ENCODE measurements at places on chromosomes 6 and 20.

- no peak for DNase-seq
Observed at GRCh38 chr6:52647199-52647598, 23.7 kb upstream of the TMEM14A start.

- DNase-seq: no peak
Observed at GRCh38 chr20:50625986-50626677, 65.2 kb downstream of the RIPOR3 start.

DNA sequence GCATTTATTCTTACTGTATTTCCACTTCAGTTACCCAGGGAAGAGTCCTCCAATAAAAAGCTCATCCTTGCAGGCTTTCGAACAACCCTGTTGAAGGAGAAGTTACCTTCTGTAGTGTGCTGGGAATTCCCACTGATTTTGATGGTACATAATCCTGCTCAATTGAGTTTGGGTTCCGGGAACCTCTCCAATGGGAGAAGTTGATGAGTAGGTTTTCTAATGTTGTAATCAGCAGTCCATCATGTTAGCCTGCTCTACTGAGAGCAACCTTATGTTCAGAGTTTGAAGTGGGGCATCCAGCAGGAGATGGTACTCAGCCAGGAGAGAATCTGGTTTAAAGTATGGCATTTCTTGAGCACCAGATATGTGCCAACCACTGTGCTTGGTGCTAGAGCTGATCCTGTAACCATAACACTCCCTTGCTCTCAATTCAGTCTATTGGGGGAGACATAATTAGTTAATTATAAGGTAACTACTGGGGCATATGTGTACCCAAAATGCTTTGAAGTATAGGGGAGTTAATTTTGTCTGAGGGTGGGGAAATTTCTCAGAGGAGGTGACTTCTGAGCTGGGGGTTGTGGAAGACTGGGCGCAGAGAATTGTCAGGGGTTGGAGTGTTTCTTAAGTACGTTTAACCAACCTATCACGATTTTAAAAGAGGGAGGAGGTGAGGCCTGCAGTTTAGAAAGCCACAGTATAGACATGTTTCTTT, 2.1 kb downstream of the TOP1 start:
- no peak for DNase-seq

DNA sequence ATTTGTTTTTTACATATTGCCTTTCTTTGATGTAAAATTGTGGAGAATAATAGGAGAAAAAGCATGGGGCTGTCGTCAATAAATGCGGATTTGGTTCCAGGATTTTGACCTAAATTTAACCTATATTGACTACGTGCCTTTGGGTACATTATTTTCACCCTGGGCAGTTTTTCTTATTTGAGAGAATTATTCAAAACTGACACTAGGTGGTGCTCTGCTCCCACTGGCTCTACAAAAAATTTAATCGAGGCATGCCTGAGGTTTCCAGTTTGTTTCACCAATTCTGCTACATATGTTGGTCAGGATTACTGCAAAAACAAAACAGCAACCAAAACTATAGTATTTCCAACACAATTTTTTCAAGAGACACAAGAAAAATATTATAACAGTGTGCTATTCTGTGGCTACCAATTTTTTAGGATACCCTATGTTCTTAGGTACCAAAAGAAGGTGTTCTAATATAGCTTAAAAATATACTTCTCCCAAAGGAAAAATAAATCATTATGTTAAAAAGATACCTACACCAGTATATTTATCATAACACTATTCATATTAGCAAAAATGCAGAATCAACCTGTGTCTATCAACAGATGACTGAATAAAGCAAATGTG, 48.6 kb upstream of the FABP7 start:
- DNase-seq: no peak

DNA sequence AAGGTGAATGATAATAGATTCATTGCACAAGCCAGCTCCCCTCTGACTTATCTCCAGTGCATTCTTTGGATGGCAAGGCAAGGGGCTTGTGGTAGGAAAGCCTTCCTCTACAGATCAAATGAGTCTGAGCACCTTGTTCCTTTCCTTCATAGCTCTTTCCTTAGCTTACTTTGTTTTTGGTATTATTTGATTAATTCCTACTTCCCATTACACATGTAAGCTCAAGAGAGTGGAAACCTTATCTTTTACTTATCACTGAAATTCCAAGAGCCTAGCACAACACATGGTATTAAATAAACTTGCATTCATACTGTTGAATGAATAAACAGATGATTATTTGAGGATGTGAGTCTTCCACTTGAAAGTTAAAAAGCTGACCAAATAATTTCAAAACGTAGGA, 41.7 kb downstream of the FRK start:
- DNase-seq: no peak

GRCh38 chr6:155162682-155163081, 101.1 kb upstream of the CLDN20 start:
- no peak for DNase-seq

GRCh38 chr6:28311139-28311823, 24.7 kb downstream of the ZSCAN31 start:
- DNase-seq: no peak

DNA sequence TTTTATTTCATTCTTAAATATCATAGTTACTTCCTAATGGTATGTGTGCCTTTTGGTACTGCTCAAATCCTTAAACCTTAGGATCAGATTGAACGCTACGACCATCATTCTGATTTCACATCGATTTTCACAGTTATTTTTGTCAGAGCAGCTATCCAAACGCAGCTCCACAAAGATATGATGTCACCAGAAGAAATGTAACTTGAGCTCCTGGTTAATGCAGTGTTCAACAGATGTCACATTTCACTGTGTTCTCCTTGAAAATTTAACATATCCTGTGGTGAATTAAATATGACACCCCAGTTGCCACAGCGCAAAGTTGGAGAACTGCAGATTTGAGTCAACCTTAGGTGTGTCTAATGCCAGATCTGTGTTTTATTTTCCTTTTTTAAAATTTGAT, 81.4 kb downstream of the CTNNBL1 start:
- DNase-seq: no peak

- no peak for DNase-seq
Observed at GRCh38 chr6:93420163-93420795, 920 bp upstream of the EPHA7 start.

GRCh38 chr6:160030103-160030502, 61.2 kb downstream of the IGF2R start:
- no peak for DNase-seq

DNA sequence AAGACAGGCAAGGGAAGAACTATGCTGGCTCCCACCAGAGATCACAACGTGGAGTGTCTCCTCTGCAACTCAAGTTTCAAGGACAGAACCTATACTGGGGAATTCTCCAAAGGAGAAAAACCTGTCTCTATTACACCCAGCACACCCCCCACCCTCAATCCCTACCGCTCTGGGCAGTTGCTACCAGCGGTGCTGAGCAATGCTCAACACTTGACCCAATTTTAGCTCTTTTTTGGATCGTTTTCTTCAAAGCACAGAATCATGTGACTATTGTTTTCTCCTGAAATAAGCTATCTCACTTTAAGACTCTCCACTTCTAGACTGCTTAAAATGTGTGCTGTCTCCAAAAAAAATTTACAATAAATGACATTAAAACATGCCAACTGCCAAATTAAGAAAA, 23.3 kb downstream of the MAP7 start:
- DNase-seq: no peak

GRCh38 chr6:13071550-13072345, 256.6 kb downstream of the TBC1D7 start:
- DNase-seq: no peak

DNA sequence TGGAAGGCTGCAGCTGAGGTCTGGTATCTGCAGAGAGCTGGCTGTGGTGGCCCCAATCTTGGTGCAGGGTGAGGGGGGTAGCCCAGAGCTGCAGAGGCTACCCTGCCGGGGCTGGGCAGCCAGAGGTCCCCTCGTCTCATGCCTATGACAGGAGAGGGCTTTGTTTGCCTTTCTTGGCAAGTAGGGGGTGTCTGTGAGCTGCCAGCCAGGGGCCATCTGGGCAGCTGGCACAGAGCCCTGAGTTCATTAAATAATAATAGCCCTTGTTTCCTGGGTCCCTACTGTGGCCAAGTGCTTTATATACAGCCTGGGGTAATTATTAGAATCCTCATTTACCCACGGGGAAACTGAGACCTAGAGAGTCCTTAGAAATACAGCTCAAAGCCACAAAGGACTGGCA, 66.6 kb downstream of the EZR start:
- no peak for DNase-seq

DNA sequence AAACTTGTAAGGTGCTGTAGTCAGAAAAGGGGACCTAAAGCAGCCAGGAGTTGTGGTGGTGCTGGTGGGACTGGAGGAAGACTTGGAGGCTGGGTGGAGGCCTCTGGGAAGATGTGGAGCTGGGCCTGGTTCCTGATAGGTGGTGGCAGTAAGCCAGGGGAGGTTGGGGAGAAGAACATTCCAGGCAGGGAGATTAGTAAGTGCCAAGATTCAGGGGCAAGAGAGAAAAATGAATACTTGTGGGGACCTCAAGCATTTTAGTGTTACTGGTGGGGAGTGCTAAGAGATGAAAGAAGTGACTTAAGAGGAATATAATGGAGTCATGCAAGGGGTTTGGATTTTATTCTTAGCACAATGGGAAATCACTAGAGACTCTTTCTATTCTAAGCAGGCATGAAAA, 79.0 kb upstream of the B3GAT2 start:
- no peak for DNase-seq

GRCh38 chr6:75563032-75563431, 38.6 kb upstream of the SENP6 start:
- no peak for DNase-seq

DNA sequence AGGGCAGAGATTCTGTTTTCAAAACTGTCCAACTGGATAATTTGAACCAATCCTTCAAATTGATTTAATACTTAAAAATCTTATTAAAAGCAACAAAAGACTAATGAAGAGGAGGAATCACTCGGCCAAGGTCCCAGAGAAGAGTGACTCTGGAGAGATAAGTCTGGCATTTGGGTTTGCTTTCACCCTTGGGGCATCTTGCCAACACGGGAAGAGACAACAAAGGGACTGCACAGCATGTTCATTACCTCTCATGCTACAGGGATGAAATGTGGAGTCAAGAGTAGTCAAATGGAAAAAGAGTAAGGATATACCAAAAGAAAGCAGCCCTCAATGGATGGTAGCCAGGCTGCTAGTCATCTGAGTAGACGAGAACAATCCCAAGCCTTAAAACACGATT, 68.2 kb downstream of the KHDRBS2 start:
- DNase-seq: no peak

- no peak for DNase-seq
Observed at GRCh38 chr20:31851240-31851955, 6.0 kb upstream of the FOXS1 start.

GRCh38 chr20:1877609-1878200, 17.5 kb upstream of the SIRPA start:
- no peak for DNase-seq

- no peak for DNase-seq
Observed at GRCh38 chr6:134185277-134185676, 132.6 kb downstream of the SGK1 start.

GRCh38 chr20:63966944-63967322, 2.8 kb downstream of the ZNF512B start:
- DNase-seq: no peak

DNA sequence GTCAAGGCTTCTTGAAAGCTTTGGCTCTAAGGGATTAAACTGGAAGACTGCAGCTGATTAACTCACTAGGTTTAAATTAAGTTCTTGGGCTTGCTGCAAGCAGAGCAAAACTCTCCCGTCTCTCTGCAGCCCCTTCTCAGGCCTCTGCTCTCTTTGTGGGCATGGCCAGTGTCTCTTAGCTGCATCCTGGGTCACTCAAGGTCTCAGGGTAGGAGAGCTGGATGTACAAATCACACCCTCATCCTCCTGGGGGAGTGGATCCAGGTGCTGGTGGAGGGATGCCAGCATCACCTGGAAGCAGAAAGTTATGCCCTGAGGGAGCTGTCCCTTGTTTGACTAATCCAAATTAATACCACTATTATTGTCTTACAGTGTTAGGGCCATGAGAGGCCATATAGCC, 35.8 kb downstream of the GCM1 start:
- DNase-seq: no peak

- no peak for DNase-seq
Observed at GRCh38 chr20:13298692-13299373, 77.8 kb downstream of the ISM1 start.

- no peak for DNase-seq
Observed at GRCh38 chr6:139655783-139656705, 281.6 kb upstream of the CITED2 start.

- no peak for DNase-seq
Observed at GRCh38 chr6:15331143-15331542, 85.3 kb downstream of the JARID2 start.

Data from activated effector memory CD4-positive, alpha-beta T cell treated with Interleukin-2 at 50 U/mL for 16 hours (primary cell).